Left renal cortex interstitium (tissue), 4 donors: ENCODE measurements at places on chromosomes 5 and 9.

DNA sequence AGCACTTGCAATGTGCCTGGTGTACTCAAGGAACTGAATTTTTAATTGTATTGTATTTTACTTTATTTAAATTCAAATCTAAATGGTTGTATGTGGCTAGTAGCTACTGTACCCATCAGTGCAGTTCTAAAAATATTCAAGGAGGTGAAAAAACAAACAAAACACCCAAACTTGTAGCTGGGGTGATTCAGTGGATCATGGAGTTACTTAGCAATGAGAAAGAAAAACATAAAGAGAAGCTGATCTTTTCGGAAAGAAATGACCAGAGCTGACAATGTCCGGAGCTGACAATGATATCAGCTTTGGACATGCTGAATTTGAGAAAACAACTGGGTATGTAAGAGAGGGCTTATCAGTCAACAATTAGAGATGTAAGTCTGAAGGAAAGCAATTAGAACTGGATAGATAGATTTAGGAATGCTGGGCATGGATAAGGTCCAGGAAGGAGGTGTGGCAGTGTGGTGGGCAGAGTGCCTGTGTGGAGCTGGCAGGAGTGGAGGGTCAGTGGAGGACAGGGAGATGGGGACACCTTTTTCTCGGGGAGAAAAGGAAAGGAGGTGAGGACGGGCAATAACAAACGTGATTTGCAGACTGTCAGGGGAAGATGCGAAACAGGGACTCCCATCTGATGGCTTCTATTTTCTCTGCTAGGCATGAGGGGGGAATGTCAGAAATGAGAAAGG lies 113.2 kb downstream of the DCP2 start:
- DNase-seq, result no peak

DNA sequence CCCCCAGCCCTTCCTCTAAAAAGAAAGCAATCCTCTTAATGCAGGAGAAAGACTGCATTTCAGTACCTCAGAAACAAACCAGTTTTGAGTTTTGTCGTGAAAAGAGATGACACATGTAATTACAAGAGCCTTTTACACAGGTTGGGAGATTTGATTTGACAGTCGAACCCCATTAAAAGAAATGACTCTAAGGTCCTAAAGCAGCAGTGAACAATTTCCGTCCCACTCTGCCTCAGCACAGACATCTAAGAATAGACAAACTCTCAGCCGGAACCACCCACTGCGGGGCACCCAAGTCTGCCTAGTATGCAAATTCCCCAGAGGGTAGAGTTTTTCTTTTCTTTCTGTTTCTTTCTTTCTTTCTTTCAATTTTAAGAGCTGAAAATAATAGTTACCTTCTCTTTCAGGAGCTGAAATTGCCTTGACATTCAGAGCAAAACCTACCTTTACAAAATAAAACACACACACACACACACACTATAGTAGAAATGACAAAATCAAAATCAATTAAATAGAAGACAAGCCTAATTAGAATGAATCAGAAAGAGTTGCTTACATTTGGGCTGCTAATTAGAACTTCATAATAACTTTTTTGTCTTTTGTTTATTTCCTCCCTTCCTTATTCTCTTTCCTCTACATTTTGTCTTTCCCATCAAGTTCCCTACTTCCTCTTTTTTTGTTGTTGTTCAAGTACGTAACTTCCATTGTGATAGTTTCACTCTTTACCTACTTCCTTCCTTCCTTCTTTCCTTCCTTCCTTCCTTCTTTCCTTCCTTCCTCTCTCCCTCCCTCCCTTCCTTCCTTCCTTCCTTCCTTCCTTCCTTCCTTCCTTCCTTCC lies 65.1 kb downstream of the BASP1 start:
- DNase-seq, result no peak

GRCh38 chr9:99105152-99106043 lies 485 bp downstream of the TGFBR1 start:
- peak; percentile 34 for DNase-seq

GRCh38 chr9:127463911-127464310 lies 12.6 kb downstream of the LRSAM1 start:
- no peak for DNase-seq

DNA sequence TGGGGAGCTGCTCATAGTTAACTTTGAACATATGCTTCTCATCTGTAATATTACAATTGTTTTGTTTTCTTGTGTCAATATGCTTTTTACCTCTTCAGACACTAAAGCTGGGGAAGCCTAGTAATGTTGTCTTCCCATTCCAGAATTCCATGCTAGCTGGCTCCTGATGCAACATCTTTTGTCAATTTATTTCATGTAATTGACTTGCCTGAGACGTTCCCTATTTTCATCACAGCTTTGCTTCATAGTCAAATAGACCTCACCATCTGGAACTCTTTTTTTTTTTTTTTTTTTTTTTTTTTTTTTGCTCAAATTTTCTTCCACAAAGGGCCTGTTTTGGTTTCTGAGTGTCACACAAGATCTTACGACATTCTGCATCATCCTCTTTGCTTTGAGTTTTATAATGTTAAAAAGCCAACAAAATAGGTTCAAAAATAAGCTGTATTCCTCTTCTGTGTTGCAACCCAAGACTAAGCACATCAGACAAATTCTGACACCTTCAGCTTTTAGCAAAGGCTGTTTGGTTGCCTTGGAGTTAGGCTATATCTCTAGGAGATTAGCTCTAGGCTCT lies 235.2 kb downstream of the NR3C1 start:
- no peak for DNase-seq

GRCh38 chr9:98034593-98035546 lies 21.7 kb upstream of the NANS start:
- peak; percentile 49 for DNase-seq

GRCh38 chr5:34849253-34849652 lies 10.3 kb downstream of the TTC23L start:
- no peak for DNase-seq

DNA sequence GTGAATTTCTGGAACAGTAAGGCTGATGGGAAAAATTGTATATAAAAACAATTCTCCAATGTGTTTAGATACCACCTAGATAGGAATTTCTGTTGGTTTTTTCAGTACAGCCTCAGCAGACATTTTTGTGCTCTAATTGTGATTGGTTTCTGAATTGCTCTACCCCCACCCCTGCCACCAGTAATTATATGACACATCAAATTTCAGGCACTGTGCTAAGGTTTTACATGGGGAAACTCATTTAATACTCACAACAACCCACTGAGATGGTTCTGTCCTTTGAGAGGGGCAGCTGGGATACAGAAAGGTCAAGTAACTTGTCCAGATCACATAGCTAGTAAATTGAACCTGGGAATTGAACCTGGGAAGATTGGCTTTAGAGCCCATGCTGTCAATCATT lies 288.0 kb downstream of the ARHGEF28 start:
- no peak for DNase-seq

DNA sequence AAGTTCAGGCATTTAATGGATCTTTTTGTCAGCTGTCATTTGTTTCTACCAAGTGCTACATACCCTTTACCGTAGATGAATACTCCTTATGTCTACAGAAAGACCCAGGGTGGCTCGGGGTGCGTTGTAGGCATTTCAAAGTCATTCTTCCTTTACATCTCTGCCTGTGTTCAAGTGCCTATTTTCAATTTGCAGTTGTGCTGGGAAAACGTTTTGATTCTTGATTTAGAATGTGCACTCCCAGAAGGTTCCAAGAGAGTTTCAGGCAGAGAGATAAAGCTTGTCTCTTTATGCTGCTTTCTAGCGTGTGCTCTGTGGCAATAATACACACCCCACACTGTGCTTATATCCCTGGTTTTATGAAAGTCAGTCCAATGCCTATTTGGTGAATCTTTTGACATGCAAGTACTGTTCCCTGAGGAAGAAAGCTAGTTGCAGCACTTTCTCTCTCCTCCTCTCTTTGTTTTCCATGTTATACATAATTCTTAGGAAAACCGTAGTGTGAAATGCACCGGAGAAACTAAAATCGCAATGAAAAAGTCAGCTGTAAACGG lies 828.1 kb upstream of the ZNF608 start:
- DNase-seq, result no peak

- DNase-seq, result no peak
Measured at GRCh38 chr9:79642671-79643070, 70.9 kb downstream of the TLE4 start.

DNA sequence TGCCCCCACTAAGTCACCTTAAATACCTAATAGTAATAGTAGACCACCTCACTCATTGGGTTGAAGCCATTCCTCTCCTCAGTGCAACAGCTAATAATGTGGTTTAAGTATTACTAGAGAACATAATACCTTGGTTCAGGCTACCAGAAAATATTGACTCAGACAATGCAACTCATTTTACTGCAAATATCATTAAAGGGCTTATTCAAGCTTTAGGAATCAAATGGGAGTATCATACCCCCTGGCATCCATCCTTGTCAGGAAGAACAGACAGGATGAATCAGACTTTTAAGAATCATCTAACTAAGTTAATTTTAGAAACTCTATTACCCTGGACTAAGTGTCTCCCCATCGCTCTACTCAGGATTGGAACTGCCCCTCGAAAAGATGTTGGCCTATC lies 6.8 kb upstream of the RNF180 start:
- DNase-seq, result no peak

- peak; percentile 57 for DNase-seq
Measured at GRCh38 chr5:179530069-179530998, 20.0 kb upstream of the RUFY1 start.

DNA sequence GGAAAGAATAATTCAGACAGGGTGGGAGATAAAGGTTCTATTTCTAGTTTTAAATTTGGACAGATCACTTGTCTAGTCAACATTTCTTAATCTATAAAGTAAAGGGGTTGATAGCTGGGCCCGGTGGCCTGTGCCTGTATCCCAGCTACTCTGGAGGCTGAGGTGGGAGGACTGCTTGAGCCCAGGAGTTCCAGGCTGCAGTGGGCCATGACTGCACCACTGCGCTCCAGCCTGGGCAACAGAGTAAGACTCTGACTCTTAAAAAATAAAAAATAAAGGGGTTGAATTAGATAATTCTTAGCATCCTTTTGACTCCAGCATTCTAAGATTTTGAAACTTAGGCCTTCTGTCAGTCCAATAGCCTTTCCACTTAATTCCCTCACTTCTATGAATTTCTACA lies 10.8 kb downstream of the DIAPH1 start:
- no peak for DNase-seq
